GM12891 (cell line): ENCODE measurements at places on chromosomes 5 and 9.

- DNase-seq, result no peak
Observed at GRCh38 chr5:111469903-111470302, 42.4 kb downstream of the STARD4 start.

- no peak for DNase-seq
Observed at GRCh38 chr9:8917956-8918739, 1118.6 kb upstream of the DMAC1 start.

DNA sequence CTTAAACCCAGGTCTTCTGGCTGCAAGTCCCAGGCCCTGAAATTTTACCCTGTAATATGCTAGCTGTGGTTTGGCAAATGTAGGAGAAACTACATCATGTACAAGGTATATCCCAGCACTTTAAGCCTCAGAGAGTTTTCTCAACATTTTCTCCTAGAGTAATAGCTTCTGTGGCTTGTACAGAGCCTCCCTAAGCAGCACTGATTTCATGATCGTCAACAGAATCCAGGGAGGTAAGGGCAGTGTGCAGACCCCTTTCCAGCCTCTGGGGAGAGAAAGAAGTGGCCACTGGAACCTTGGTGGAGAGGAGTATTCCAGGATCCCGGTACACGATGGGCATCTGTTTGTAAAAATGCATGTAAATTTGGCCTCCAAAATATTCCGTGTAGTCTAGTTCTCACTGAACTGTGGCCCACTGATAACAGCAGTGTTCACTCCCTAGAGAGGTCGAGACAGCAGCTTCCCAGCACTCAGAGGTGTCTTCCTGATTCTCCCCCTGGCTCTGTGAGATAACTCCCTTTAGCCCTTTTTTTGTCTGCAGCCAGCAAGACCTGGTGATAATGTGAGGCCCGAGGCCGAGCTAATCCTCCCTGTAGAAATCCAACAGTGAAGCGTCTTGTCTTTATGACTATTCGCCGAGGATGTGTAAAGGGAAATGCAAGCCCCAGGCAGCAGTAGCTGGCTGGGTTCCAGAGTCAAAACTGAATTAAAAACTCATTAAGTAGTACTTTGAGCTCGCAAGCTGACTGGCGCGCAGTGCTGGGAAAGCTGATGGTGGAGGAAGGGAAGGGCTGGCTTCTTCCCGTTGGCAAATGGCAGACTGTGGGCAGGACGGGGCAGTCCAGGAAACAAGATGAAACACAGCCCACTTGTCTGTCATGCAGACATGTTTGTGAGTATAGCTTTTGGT lies 59.0 kb downstream of the MAP1B start:
- DNase-seq, result no peak

DNA sequence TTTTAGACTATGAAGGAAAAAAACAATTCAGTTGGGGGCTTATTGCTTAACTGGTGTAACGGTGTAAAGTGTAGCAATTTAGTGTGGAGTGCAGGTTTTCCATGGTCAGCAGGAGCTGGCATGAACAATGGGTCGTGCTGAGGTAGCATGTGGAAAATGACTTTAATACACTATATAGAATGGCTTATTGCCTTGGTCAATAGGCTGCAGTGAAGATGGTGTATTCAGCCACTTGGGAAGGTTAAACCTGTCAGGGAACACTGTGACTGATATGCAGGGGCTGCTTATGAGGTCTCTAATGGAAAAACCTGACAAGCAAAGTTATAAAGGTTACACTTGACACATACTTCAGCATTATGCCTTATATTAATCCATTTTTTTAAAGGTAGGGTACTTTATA lies 764.7 kb upstream of the ARRDC3 start:
- DNase-seq, result no peak

DNA sequence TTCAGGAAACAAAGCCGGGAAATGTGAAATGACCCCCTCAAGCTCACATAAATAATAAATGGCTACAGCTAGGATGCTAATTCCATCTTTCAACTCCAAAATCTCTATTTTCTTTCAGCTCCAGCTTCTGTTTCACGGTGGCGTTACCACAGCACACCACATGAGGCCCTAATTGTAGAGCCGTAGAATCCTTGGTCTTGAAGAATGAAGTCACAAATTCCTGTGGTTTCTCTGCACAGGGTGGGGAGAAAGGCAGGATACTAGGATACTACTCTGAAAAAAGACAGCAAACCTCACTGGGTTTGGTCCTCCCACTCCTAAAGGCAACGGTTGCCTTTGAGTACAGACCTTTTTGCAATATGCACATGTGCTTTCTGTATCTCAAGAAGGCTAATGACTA lies 13.9 kb upstream of the RARS1 start:
- DNase-seq, result no peak

- peak; percentile 82 for DNase-seq
Observed at GRCh38 chr9:128902351-128903078, 18.3 kb upstream of the PHYHD1 start.

DNA sequence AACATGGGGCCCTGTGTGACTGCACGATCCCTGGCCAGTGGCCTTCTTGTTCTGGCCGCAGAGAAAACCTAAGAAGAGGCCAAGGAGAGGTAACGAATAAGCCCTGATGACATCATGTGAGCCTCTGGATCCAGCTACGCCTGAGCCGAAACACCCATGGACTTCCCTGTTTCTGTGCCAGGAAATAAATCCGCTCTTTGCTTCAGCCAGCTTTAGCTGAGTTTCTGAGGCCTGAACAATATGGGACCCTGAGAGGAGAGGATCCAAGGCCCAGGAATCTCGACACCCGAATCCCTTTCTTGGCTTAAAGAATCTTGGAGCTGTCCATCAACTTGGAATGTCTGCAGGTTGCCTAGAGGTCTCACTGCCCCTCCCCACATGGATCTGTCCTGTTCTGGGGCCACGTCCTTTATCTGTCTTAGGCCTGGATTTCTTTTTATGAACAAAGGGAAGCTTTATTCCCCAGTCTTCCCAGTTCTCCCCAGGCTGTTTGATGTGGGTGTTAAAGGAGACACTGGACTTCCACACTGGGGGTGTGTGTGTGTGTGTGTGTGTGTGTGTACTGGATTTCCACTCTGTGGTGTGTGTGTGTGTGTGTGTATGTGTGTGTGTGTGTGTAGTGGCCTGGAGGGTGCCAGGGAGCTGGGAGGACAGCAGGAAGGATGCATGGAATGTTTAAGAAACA lies 13.7 kb downstream of the IER5L start:
- DNase-seq, result no peak

DNA sequence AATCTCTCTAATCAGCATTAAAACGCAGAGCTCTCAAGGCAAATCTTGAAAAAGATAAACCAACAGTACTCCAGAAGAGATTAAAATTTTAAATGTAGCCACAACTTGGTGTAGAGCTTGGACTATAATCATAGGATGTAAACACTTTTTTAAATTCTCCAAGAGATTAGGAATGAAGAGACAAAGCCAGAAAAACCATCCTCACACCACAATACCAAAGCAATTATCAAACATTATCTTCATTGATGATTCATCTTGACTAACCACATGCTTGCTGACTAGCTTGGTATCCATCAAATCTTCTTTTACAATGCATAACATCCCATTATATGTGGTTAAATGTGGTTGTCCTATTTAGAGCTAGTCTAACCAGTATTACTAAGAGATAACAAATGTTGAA lies 815.1 kb downstream of the TLE1 start:
- DNase-seq, result no peak

DNA sequence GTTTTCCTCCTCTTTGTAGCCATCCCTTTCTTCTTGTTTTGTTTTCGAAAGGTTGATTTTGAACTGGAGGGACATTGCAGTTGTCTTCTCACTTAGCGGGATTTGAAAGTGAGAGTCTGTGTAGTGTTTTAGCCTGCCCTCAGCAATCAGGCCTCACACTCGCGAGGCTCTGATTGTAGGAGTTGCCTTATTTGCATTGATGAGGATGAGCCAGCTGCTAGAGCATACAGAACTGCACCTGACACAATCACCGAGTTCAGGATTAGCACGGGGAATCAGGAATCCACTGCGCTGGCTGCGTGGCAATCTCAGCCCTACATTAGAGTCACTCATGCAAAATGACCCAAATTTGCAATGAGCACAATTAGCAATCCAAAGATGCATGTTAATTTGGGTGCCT lies 122.5 kb upstream of the TMEM161B start:
- DNase-seq, result no peak

DNA sequence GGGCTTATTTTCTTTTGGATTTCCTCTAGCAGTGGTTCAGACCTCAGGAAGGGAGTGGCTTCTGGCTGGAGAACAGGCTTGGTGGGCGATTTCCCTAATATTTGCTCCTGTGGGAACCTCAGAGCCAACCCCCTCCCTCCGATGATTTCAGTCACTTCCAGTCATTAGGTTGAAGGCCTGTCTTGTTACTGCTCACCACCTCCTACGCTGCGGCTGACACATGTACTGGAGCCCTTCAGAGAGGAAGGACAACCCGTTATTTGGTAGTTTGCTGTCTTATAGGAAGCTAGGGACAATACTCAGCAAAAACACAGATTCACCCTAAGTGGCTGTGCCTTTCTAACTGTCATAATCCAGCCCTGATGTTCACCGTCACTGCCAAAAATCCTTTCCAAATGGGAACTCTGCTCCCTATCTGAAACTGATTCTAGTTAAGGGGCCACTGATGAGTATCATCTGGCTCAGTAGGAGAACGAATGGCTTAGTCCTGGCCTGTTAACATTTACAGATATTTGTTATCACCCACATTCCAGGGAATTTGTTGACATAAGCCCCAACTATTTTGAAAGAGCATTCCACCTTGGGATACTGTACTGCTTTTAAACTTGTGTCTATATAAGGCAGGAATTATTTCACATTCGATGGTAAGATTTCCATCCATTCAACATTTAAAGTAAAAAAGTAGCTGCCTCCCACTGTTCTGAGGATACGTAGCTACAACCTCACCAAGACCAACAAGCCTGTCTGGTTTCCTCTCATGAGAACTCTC lies 29.3 kb upstream of the ANKH start:
- no peak for DNase-seq

DNA sequence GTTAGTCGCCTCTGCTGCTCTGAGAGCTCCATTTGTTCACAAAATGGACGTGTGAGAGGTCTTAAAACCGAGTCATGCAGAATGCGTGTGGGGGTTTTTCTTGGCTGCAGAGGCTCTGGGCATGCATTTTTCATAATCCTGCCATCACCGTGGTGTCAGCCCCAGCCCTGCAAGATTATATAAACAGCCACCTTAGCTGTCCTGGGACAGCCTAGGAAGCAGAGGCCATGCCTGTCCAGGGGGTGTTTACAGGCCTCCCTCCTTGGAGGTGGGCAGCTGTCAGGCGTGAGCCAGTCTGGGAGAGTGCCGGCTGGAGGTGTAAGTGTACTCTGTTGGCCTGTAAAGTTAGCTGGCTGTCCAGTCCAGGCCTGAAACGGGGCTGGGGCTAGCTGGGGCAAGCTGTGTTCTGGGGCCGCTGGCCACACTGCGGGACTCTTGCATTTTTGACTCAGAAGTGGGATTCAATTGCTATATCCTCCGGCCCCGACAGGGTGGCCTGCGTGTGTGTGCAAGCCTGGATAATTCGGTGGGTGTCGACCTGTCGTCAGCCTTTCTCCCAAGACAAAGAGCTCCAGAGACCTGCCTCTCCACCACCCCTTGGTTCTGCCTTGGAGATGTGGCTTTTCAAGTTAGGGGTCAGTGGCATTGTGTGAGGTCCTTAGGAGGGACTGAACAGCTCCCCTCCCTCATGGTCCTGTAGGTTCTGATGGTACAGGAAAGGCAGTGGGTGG lies 2.4 kb downstream of the WNK2 start:
- no peak for DNase-seq

- DNase-seq, result no peak
Observed at GRCh38 chr9:34555936-34556525, 33.2 kb upstream of the ENHO start.

DNA sequence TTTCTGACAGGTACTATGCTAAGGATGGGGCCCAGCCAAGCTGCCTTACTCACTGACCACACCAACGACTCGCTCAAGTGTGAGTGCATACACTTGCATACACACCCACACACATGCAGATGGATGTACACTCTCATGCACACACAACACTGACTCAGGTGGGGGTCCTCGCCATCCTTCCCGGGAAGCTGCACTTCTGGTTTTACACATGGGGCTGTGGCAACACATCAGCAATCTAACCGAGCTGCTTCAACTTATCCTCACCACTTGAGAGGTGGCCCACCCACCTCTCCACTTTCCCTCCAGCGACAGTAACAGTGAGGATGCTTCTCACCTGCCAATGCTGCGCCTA lies 67.2 kb upstream of the SLC25A51 start:
- no peak for DNase-seq

DNA sequence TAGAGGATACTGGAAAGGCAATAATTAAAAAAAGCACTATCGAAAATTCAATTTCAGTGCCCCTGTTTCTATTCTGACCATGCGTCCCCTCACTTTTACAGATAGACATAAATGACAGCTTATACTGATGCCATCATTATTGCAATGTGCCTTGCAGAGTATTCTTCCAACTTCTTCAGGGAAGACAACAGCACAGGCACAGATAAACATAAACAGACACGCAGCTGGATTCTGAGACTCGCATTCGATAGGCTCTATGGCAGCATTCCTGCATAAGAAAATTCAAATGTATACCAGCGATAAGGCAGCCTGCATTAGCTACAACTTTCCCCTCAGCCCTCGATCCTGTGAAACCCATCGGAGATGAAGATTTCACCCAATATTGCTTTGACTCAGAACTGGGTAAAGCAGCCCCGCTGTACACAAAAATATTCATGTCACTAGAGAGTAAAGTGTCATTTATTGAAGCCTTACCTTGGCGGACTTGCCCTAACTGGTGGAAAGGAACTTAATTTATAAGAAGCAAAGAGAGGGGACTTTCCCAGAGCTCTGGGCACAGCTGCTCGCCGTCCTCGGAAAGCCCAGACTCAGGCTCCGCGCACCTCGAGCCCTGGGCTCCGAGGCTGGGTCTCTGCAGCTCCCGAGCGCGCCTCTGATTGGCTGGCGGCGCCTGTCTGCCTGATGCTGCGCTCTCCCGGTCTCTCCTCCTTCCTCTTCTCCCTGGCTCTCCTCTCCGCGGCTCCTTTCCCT lies at the start of gene CDH18:
CDH18 (minus strand) TSS at position 589 of the 750 bp plus-strand sequence. CDS start 149,214 bp downstream, outside the sequence.
- no peak for DNase-seq

DNA sequence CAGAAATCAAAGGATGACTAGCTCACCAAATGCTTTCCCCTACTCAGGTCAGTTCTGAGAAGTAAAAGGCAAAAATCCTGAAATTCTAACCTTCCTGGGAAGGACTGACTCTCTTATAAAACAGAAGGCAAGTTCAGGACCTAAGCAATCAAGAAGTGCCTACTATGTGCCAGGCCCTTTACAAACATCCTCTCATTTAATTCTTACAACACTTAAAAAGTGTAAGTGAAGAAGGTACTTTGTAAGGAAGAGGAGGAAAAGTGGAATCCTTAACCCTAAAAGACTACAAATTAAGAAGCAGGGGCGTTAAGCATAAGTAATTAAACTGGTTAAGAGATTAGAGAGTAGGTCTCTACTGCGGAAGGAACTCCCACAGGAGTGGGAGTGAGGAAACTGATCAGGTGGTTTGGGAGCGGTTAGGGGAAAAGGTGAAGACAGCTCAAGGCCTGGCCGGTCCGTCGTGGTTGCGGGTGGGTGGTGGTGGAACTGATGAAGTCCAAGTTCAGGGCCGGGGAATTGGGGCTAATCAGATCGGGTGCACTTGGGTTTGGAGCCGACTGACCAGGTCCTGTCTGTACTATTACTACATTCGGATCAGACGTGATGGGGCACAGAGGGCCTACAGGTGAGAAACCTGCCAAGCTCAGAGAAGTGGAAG lies 839 bp downstream of the MED27 start:
- no peak for DNase-seq
